Stimulated activated CD4-positive, alpha-beta T cell treated with anti-CD3 and anti-CD28 coated beads, TNF-alpha, amount 100 ng/mL, for 1 hour (primary cell): ENCODE measurements at places on chromosomes 7 and 10.

DNA sequence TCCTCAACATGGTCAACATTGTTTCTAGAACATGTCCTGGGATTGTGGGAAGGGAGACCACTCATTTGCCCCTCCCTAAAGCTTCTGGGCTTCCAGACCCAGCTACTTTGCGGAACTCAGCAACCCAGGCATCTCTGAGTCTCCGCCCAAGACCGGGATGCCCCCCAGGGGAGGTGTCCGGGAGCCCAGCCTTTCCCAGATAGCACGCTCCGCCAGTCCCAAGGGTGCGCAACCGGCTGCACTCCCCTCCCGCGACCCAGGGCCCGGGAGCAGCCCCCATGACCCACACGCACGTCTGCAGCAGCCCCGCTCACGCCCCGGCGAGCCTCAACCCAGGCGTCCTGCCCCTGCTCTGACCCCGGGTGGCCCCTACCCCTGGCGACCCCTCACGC, at the start of gene EPO:
EPO (plus strand) TSS at position 190 of the 392 bp plus-strand sequence. CDS start 513 bp downstream, outside the sequence.
- no peak for DNase-seq

DNA sequence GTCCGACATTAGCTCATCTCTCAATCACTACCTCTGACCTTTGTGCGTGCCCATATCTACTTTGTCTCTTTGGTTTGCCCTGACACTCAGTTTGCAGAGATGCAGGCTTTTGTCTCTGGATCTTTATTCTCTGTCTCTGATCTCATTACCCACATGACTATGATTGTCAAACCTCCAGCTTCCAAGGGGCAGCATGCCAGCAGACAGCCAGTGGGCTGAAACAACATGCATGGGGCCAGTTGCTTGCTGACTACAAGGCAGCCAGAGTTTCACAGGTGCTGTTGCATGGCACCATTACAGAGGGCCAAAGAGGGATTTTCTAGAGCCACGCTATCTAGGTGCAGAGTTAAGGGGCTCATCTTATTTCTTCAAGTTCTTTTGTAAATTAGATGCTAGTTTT, 146.2 kb downstream of the SPAG6 start:
- DNase-seq, result no peak

DNA sequence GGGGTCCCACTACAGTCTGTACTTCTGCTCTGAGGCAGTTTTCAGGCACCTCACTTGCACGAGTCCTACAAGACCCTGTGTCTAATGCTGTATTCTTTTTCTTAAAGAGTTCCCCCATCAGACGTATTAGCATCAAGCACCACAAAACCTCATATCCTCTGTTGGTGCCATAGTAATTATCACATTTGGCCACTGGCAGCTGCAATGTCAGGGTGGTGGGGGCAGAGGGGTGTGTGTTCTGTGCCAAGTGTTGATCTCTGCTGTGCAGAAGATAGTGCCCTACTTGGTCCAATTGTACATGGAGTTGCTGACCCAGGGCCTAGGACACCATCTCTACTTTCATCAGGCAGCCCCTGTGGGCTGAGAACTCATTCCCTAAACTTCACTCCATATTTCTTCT, 20.0 kb upstream of the JAZF1 start:
- no peak for DNase-seq

DNA sequence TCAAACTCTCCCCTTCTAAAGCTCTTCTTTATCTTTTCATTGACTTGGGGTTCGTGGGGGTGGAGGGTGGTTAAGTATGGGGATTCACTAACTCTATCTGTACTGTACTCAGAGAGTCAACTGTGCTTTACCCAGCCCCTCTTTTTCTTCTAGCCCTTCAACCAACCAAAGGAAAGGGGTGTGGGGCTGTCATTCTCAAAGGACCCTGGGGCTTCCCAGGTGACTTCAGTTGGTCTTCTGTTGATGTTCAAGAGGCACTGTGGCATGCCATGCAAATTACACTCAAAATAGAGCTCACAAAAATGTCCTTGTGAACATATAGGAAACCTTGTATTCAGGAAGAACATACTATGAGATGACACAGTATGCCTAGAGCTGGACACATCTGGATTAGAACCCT, 16.9 kb upstream of the RHOBTB1 start:
- DNase-seq, result no peak

DNA sequence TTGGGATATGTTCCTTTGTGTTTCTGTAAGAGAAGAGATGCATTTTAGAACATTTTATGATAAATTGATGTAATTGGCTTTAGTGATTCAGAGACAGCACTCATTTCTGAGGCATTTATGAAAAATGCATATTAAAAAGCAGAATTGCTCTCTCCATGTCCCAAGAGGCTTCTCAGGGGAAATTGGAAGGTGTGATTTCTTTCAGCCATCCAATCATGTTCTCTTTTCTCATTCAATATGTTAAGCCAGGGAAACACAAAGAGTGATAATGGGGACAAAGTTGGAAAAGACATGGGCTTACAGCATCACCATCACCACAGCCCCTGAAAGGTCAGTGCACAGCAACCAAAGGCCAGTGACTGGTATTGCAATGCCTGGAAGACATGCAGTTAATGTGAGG, 129.9 kb upstream of the COL1A2 start:
- DNase-seq, result no peak

GRCh38 chr7:17984288-17984687, 43.4 kb downstream of the PRPS1L1 start:
- DNase-seq, result no peak

DNA sequence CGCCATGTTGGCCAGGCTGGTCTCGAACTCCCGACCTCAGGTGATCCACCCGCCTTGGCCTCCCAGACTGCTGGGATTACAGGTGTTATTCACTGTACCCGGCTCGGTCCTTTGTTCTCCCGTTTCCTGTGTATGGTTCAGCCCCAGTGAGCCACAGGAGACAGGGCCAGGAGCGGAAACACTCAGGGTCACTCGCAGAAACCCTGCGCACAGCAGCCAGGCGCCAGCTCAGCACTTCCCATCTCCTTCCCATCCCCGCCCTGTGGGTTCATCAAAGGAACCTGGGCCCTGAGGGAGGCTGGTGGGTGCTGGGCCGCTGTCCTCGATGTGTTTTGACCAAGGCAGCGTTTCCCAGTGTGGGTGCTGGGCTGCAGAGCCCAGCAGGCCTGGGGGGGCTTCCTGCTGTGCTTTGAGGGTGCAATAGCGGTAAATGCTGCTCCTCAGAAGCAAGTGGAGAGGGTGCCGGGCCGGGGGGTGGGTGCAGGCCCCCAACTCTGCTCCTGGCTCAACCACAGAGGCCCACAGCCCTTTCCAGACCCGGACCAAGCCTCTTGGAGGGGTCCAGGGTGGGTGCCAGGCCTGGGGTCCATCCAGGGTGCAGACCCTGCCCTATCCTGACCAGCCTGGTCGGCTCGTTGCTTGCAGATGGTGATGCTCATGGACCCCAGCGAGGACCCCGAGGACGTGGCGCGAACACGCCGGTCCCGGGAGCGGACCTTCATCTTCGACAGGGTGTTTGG, 15.3 kb upstream of the CHST12 start:
- no peak for DNase-seq

DNA sequence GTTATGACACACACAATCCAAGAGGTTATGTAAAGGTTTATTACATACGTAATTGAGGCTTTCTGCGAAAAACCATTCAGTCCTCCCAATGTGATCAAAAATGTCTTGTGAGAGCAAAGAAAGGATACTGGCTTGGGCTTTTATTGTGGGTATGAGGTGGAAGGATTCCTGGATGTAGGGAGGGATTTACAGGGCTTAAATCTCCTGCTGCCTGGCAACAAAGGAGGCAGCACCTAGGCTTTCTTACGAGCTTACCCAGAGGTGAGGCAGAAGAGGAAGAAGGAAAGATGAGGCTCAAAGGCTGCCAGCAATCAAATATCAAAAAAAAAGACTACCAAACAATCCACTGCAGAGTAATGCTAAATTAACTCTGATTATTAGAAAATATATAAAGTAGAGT, 1149.5 kb upstream of the POT1 start:
- no peak for DNase-seq

DNA sequence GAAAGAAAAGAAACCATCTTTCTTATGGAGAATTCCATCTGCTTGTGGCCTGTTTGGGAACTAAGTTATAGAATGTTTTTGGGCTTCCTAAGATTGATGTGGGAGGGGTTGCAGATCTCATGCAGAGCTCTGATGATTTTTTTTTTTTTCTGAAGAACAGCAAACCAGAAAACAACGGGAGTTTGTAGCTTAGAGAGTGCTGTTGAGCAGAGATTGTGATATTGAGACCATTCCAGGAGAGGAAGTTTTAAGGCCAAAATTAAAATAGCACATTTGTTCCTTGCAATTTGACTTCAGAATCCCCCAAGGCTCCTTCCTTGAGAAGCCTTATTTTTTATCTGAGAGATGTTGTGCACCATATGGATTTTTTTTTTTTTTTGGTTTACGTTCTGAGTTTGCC, 159.5 kb upstream of the NRP1 start:
- DNase-seq, result no peak
